ENCODE measurements at places on chromosomes 7 and 10. TPM values are rescaled to one million over a fixed set of nuclear protein-coding genes. Genes with fewer than 3 reads are reported as not detected.
A peak's percentile ranks its signal among the peaks of the same experiment; 100 is the strongest.

DNA sequence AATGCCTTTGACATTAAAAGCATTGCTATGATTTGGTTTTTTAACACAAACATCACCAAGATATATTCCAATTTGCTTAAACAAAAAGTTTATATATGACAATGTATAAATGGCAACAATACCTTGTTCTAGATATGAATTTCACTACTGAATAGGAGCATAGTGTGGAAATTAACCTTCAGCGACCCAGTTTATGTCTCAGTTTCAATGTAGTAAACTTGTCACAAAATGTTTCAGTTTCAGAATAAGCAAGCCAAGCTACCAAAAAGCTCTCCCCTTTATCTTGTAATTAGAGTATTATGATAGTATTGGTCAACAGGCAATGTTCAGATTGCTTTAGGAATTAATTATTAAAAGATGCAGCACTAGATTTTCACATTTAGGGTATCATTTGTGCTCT, 99.6 kb upstream of the PCDH15 start:
- no peaks in the 10 kb centered on the region for H3K36me3 ChIP-seq
- H3K4me1 ChIP-seq: no peaks in the 10 kb centered on the region
- H3K27ac ChIP-seq: no peak overlapping the region

Gene TLX1
- total RNA-seq: not detected

Gene BAIAP2L1
- 0.40 TPM for total RNA-seq

DNA sequence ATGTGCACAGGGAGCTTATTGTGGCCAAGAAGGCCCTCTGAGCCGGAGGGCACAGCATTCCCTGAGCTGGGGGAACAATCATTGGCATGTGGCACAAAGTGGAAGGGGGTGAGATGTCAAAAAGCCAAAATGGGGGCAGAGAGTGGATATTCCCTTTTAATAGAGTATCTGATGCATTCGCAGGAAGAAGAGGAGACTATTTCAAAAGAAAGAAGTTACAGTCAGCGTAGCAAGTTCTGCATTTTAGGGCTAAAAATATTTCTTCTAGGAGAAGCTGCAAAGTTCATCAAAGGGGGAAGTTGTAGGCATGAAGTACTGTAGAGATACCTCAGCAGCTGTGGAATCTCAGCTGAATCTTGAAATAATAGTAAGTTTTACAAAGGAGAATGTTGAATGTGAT, 136.0 kb upstream of the WDR11 start:
- H3K27me3 ChIP-seq: no peaks in the 10 kb centered on the region
- no peaks in the 10 kb centered on the region for H3K4me1 ChIP-seq
- no peak overlapping the region for H3K4me3 ChIP-seq

DNA sequence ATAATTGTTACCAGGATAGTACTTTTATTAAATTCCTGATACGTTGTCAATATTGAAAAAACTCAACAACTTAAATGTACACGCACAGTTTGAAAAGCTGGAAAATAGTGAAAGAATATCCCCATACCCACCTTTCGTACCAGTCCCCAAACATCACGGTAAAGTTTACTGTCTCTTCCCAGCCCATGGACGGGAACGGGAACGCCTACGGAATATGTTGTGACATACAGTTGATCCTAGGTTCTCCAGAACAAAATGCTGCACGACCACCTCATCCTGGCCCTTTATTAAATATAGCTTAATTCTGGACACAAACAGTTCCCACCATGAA, 527 bp upstream of the BCAP29 start:
- peaks cover 26% of the 10 kb centered on the region for H3K4me1 ChIP-seq
- H3K4me3 ChIP-seq: peak overlapping the region; percentile 88
- no peaks in the 10 kb centered on the region for H3K27me3 ChIP-seq
- DNase-seq: no peak
- H3K36me3 ChIP-seq: peaks cover 10% of the 10 kb centered on the region

Gene NFE2L3
- total RNA-seq: 15.3 TPM

GRCh38 chr10:95480901-95481491, 80.2 kb downstream of the SORBS1 start:
- peaks cover 6% of the 10 kb centered on the region for H3K4me1 ChIP-seq
- no peak for DNase-seq
- H3K36me3 ChIP-seq: no peaks in the 10 kb centered on the region
- no peaks in the 10 kb centered on the region for H3K27me3 ChIP-seq

GRCh38 chr7:768881-769504, 41.9 kb upstream of the PRKAR1B start:
- no peak overlapping the region for H3K4me3 ChIP-seq
- no peaks in the 10 kb centered on the region for H3K4me1 ChIP-seq
- peaks cover 7% of the 10 kb centered on the region for H3K36me3 ChIP-seq
- H3K27ac ChIP-seq: no peak overlapping the region

Gene CUBN
- 2.5 TPM for total RNA-seq

GRCh38 chr7:1667566-1668395, 2.3 kb upstream of the ELFN1 start:
- H3K4me3 ChIP-seq: no peak overlapping the region
- peaks cover 35% of the 10 kb centered on the region for H3K27me3 ChIP-seq
- peaks cover 8% of the 10 kb centered on the region for H3K4me1 ChIP-seq
- DNase-seq: no peak
- H3K36me3 ChIP-seq: no peaks in the 10 kb centered on the region

Gene LIPJ
- total RNA-seq: not detected

Gene CYP26A1
- not detected for total RNA-seq

DNA sequence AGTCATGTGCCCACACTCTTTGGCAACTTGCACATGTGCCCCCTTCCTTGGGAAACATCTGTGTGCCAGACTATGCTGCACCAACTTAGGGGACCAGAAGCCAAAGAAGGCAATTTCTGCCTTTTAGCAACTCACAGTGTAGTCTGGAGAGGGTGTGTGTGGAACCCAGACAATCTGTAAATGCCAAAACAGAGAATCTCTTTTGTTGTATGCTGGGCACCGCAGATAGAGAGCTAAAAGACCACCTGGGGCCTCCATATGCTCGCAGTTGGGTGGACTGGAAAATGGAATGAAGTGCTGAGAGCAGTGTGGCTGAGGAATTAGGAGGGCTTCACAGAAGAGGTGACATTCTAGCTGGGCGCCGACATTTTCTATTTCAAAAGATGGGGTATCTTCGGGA, 26.4 kb downstream of the UBTD1 start:
- H3K27me3 ChIP-seq: peaks cover 3% of the 10 kb centered on the region
- H3K4me1 ChIP-seq: no peaks in the 10 kb centered on the region
- no peak overlapping the region for H3K4me3 ChIP-seq
- no peaks in the 10 kb centered on the region for H3K36me3 ChIP-seq
- H3K27ac ChIP-seq: no peak overlapping the region

- peak; percentile 16 for DNase-seq
- peaks cover 12% of the 10 kb centered on the region for H3K27me3 ChIP-seq
- peak overlapping the region; percentile 85 for H3K4me3 ChIP-seq
- H3K36me3 ChIP-seq: no peaks in the 10 kb centered on the region
- H3K4me1 ChIP-seq: peaks cover 16% of the 10 kb centered on the region
- H3K27ac ChIP-seq: peak overlapping the region; percentile 62
Measured at GRCh38 chr7:75737856-75738603, 711 bp downstream of the HIP1 start.

GRCh38 chr7:33233659-33234058, 104.3 kb downstream of the BBS9 start:
- H3K36me3 ChIP-seq: no peaks in the 10 kb centered on the region
- no peak overlapping the region for H3K4me3 ChIP-seq
- no peaks in the 10 kb centered on the region for H3K4me1 ChIP-seq
- DNase-seq: no peak

DNA sequence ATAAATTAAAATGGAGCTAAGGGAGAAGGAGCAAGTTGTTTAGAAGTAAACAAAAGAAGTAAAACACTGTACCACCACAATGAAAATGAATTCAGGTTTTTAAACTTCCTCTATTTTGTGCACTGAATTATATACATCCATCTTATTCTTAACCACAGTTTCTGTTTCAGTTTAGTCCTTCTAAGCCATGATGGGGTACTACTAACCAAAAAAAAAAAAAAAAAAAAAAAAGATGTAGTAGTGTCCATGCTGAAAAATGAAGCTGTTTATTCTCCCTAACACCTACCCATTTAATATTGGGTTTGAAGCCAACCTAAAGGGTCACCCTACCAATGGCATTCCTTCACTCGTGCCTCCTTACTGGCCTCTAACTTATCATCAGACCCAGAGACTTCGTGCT, 3.4 kb upstream of the BMPR1A start:
- no peaks in the 10 kb centered on the region for H3K36me3 ChIP-seq
- H3K4me1 ChIP-seq: peaks cover 36% of the 10 kb centered on the region
- no peak for DNase-seq
- peaks cover 23% of the 10 kb centered on the region for H3K27me3 ChIP-seq

GRCh38 chr7:50793120-50793946, 10.6 kb upstream of the GRB10 start:
- H3K4me3 ChIP-seq: peak overlapping the region; percentile 68
- H3K4me1 ChIP-seq: peaks cover 8% of the 10 kb centered on the region
- H3K36me3 ChIP-seq: peaks cover 2% of the 10 kb centered on the region

GRCh38 chr7:84614821-84615501, 420.4 kb upstream of the SEMA3A start:
- H3K4me1 ChIP-seq: no peaks in the 10 kb centered on the region
- DNase-seq: no peak
- no peaks in the 10 kb centered on the region for H3K27me3 ChIP-seq

Gene SSC4D
- total RNA-seq: 0.32 TPM

Gene ZNF316
- total RNA-seq: 31.5 TPM

GRCh38 chr7:80392229-80393169, 119.4 kb downstream of the GNAT3 start:
- H3K4me1 ChIP-seq: no peaks in the 10 kb centered on the region
- no peak for DNase-seq
- H3K4me3 ChIP-seq: no peak overlapping the region
- H3K36me3 ChIP-seq: no peaks in the 10 kb centered on the region
- no peak overlapping the region for H3K27ac ChIP-seq
- no peaks in the 10 kb centered on the region for H3K27me3 ChIP-seq

DNA sequence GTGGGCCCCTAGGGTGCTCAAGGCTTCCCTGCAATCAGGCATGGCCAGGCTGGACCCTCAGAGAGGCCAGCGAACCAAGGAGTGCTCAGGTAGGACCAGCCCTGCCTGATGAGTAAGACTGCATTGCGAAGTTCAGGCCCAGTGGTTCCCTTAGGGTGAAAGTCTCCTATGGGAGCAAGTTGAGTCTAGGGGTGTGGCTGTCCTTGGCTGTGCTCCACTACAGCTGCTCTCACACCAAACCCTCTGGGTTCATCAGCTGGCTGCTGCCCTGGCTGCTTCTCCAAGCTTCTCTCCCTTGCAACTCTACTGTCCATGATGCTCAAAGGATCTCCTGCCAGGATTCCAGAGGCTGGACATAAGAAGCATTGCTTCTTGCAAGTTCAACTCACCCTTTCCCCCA, 18.7 kb downstream of the FAM25A start:
- H3K36me3 ChIP-seq: peaks cover 5% of the 10 kb centered on the region
- peaks cover 12% of the 10 kb centered on the region for H3K27me3 ChIP-seq
- no peaks in the 10 kb centered on the region for H3K4me1 ChIP-seq
- no peak for DNase-seq
- H3K27ac ChIP-seq: no peak overlapping the region

GRCh38 chr7:151832138-151832537, 44.8 kb downstream of the PRKAG2 start:
- H3K4me3 ChIP-seq: no peak overlapping the region
- peak overlapping the region; percentile 46 for H3K27ac ChIP-seq
- peaks cover 11% of the 10 kb centered on the region for H3K4me1 ChIP-seq
- no peaks in the 10 kb centered on the region for H3K36me3 ChIP-seq
- no peak for DNase-seq

Gene HSPA12A
- total RNA-seq: not detected

DNA sequence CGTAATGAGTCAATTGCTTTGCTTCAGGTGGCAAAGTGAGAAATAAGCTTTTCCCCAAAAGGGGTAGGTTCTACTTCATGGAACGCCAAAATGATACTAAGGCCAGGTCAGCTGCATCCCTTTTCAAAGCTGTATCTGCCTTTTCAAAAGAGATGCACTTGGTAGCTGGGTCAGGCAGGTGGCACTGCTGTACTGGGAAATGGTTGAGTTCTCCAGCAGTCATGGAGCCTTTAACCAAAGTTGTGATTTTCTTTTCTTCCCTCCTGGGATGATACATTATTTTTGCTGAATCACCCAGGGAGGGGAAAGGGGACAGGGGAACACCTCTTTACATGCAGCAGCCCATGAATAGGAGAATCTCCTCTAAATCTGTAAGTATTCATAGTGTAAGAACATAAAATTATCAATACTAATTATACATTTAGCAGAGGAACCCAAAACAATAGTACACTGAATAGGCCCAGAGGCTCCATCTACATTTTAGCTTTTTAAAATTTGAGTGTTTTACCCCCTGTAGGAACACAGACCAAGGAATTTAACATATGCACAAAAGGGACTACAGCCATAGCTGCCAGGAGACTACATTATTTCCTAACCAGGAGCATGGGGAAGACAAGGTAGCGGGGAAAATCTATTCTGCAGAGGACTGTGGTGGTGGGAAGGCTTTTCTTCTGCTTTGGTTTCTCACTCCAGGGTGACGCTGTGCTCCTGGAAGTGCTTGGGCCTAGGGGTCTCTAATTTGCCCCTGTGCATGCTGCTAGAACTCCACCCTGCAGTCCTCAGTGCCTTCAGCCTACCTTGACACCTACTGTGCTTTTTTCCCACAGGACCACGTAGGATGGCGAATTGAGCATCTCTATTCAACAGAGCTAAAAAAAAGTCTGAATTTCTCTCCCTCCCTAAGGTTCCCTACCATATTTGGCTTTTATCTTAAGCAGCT, 6.4 kb upstream of the GPR22 start:
- DNase-seq: peak; percentile 47
- H3K4me3 ChIP-seq: no peak overlapping the region
- H3K36me3 ChIP-seq: no peaks in the 10 kb centered on the region
- no peak overlapping the region for H3K27ac ChIP-seq
- H3K27me3 ChIP-seq: no peaks in the 10 kb centered on the region
- H3K4me1 ChIP-seq: no peaks in the 10 kb centered on the region

DNA sequence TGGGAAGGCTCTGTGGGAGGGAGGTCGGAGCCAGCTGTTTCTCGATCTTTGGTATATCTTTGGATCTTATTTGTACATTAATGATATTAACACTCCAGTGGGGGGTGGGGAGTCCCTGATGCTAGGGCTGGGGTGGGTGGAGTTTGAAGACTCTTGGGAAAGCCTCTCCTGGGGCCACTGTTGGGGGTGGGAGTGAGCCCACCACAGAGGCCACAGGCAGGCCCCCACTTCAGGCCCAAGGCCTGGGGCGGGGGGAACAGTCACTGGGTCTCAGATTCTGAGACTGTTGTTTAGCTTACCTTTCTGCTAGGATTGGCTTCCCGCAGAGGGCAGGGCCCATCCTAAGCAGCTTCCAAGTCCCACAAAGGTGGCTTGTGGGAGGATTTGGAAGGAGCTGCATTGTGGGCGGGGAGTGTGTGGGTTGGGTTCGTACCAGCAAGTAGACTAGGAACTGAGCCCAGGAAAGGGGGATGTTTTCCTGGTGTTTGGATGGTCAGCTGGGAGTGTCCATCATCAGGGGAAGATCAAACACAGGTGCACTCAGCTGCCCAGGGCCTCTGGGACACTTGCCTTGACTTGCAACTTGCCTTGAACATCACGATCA, 11.9 kb downstream of the YKT6 start:
- no peak overlapping the region for H3K4me3 ChIP-seq
- H3K36me3 ChIP-seq: peaks cover 37% of the 10 kb centered on the region
- no peaks in the 10 kb centered on the region for H3K27me3 ChIP-seq

DNA sequence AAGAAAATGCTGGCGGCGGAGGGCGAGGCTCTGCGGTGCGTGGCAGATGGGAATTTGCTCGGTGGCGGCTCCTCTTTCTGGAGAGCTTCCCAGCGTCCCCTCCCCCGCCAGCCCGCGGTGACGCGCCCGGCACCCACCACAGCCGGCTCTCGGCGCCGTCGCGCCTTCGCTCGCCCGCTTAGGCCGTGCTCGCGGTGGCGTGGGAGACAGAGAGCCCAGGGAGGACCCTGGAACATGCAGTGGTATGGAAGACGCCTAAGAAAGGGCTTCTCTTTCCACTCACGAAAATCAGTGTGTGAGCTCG, 576 bp upstream of the CSGALNACT2 start:
- peaks cover 35% of the 10 kb centered on the region for H3K36me3 ChIP-seq
- no peak for DNase-seq
- H3K27me3 ChIP-seq: no peaks in the 10 kb centered on the region
